ENCODE measurements at places on chromosomes 2 and 18. TPM values are rescaled to one million over a fixed set of nuclear protein-coding genes. Genes with fewer than 3 reads are reported as not detected.

- no peaks in the 10 kb centered on the region for H3K36me3 ChIP-seq
- no peaks in the 10 kb centered on the region for H3K4me1 ChIP-seq
- DNase-seq: no peak
- no peaks in the 10 kb centered on the region for H3K27me3 ChIP-seq
- H3K4me3 ChIP-seq: no peak overlapping the region
- no peak overlapping the region for H3K27ac ChIP-seq
Observed at GRCh38 chr2:111139637-111140317, 19.1 kb downstream of the BCL2L11 start.

GRCh38 chr18:73987247-73987980, 160.2 kb downstream of the FBXO15 start:
- H3K4me1 ChIP-seq: no peaks in the 10 kb centered on the region
- no peaks in the 10 kb centered on the region for H3K36me3 ChIP-seq
- no peak for DNase-seq
- no peak overlapping the region for H3K27ac ChIP-seq
- H3K4me3 ChIP-seq: no peak overlapping the region

PTCD3 gene
- total RNA-seq: 70.2 TPM

TEX44 gene
- total RNA-seq: not detected

DNA sequence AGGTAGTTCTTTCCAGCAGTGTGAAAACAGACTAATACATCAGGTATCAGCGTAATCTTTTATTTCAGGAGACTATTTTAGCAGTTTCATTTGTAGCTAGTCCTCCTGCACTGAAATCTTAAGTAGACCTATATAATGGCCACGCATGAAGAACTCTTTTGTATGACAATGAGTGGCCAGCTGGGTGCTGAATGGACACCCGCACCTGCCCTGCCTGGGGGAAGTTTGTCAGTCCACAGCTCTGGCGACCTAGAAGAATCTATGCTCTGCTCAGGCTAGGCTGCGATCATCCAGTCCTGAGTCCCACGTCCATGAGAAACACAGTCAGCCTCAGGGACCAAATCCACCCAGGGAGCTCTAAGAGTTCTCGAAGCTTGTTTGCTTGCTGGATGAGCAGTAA, 709.2 kb upstream of the ID2 start:
- H3K4me1 ChIP-seq: no peaks in the 10 kb centered on the region
- no peaks in the 10 kb centered on the region for H3K27me3 ChIP-seq
- DNase-seq: no peak

- H3K27me3 ChIP-seq: no peaks in the 10 kb centered on the region
- H3K27ac ChIP-seq: no peak overlapping the region
- H3K36me3 ChIP-seq: no peaks in the 10 kb centered on the region
- peaks cover 10% of the 10 kb centered on the region for H3K4me1 ChIP-seq
- H3K4me3 ChIP-seq: no peak overlapping the region
- DNase-seq: no peak
Observed at GRCh38 chr2:63983986-63984605, 35.1 kb downstream of the VPS54 start.

DNA sequence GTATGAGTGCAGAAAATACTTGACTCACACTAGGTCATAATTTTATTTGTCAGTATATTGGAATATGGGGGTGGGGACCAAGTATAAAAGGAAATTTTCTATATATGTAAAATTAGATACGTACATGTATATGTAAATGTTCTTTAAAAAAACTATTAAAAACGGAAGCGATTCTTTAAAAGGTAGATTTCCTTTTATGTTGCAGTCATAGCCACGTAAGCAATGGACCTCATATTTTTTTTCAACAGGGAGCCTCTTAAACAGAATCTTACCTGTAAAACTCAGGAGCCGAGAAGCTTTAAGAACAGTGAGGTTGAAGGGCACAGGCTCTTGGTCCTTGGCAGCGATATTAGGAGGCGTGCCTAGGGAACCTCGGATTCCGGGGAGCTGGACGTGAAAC, 3.3 kb downstream of the RHBDD1 start:
- H3K36me3 ChIP-seq: no peaks in the 10 kb centered on the region
- H3K4me3 ChIP-seq: no peak overlapping the region
- no peak for DNase-seq
- no peak overlapping the region for H3K27ac ChIP-seq
